Right lobe of liver (tissue), 6 donors: ENCODE measurements at places on chromosomes 7 and 10.

GRCh38 chr7:108263425-108263824 is 133.3 kb upstream of the LAMB4 start:
- no peak for DNase-seq

DNA sequence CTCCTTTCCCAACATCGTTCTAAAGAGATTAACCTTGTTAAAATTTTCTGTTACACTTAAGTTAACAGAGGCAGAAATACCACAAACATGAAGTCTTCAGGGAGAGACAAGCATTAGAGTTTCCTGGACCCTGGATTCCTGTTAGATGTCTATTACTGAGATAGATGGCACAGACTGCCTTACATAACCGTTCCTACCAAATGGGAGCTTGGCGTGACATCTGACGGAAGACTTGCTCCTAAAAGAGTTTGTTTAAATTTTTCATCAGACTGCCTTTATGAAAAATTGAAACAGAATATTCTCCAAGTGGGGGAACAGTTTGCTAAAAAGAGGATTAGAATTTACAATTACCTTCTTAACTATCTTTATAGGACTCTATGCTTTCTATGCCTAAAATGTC is 22.7 kb downstream of the ANK3 start:
- DNase-seq = no peak

GRCh38 chr10:17851611-17852010 is 42.5 kb downstream of the MRC1 start:
- peak; percentile 57 for DNase-seq

DNA sequence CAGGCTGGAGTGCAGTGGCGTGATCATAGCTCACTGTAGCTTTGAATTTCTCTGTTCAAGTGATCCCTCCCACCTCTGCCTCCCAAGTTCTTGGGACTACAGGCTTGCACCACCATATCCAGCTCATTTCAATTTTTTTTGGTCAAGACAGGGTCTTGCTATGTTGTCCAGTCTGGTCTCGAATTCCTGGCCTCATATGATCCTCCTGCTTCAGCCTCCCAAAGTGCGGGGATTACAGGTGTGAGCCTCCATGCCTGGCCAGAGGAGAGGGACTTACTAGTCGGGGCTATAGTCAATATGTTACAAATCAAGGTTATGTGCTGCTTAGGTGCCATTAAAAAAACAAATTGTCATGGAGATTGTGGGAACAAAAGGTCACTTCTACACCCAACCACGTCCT is 105.3 kb upstream of the GALNT17 start:
- DNase-seq = no peak

DNA sequence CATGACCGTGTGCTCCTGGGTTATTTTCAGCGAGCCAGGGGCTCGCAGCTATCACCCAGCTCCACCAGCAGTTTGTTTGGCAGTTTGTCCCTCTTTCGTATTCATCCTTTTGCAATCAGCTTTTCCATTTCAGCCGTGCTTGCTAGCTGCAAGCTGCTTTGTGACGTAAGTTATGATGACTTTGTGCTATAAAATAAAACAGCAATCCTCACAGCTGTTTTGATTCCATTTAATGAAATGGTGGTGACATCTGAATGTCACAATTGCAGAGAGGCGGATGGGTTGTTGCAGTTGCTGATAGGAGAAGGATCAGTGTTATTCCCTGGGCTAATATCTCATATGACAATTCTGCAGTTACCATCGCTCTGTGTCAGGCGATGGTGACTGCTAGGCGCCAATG is 251.7 kb downstream of the SNX10 start:
- no peak for DNase-seq

DNA sequence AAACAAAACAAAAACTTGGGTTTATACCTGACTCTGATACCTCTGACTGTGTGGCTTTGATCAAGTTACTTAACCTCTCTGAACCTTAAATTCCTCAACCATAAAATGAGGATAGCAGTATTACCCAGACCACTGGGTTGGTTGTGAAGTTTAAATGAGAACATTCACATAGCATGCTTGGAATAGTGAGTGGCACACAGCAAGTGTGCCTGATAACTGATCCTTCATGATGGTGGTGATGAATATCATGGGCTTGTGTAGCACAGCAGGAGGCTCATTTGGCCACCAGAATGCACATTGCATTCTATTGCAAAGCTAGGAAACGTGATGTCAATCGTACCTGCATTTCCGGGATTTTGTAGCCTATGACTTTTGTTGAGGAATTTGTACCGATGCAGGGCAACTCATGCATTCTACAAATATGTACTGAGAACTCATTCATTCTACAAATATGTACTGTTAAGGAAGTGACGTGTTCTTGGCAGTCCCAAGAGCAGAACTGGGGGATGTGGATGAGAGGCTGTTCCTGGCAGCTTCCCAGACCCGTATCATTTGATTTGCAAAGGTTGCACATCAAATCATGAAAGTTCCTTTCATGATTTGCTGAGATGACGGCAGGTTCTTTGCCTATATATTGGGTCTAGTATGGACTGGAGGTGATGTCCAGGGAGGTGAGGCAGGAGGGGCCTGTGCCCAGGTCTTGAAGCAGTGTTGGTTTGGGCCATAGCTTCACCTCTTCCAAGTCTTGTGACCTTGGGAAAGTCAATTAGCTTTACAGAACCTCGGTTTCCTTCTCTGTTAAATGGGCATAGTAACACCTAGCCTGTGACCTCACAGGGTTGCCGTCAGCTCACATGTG is 94.6 kb upstream of the SMNDC1 start:
- peak; percentile 64 for DNase-seq

DNA sequence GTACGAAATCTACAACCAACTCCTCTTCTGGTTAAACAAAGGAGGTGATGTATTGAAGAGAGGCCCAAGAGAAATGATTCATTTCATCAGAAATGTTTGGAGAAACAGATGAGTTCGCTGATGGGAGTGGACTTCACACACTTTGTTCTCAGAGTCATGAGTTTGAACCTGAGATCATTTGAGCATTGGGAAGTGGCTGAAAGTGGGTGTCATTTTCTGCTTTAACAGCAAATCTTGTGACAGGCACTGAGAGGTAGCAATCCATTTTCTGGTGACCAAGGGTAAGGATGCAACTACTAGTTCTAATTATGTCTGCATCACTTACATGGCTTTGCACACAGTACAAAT is 51.4 kb downstream of the RBM20 start:
- no peak for DNase-seq

GRCh38 chr7:1466524-1467271 is 7.4 kb upstream of the MICALL2 start:
- peak; percentile 73 for DNase-seq

- no peak for DNase-seq
Observed at GRCh38 chr10:128268015-128268722, 141.9 kb upstream of the MKI67 start.

DNA sequence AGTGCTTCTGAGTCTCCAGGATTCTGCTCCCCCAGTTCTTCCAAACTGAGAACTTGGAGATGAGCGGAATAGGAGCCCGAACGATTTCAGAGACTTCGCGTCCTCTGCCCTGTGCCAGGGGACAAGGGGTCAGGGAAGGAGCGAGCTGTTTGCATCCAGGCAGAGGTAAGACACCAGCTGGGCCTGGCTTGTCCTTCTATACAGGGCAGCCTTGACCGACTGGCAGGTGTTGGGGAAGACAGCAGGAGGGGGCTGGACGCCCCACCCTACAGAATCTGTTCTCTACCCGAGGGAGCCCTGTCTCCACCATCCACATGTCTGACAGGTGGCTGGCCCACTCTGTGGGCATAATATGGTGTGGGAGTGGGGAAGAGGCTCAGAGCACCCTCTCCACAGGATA is 7.1 kb downstream of the SPOCK2 start:
- no peak for DNase-seq

DNA sequence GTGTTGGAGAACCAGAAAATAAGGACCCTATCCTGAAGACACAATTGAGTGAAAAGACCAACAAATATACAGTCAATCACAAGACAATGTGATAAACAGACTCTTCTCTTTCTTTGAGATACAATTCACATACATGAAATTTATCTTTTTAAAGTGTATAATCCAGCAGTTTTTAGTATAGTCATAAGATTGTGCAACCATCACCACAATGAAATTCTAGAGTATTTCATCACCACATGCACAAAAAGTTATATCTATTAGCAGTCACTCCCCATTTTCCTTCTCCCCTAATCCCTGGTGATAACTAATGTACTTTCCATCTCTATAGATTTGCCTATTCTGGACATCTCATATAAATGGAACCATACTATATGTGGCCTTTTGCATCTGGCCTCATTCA is 8.2 kb upstream of the SORBS1 start:
- no peak for DNase-seq

GRCh38 chr10:100100651-100101184 is 19.0 kb upstream of the CPN1 start:
- no peak for DNase-seq

DNA sequence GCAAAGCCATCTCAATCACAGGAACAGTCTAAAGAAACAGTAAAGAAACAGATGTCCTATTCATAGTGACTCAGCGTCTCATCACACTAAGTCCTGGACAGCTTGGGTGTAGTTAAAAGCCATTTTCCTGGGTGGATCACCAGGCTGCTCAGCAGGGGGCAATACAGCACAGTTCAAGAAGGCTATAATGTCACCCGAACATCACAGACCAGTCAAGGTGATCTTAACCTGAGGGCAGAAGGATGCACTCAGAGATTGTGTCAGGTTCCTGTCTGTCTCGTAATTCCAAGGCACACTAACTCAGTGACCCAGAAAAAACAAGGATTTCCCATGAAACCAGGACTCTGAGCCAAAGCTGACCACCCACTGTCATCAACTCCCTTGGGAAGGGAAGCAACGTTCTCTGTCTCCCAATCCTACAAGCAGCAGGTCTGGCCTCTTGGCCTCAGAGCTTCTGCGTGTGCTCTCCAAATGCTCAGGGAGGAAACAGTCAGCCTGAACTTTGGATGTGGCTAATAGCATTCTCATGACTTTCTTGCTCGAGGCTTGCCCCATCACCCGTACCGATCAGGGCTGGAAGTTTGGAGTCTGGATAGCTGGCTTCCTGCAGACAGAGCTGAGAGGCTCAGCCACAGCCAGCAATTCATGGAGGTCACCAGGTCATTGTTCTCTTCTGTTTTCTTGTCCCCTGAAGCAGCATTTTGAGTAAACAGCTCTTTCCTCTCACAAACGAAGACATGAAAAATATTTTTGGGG is 90.4 kb upstream of the FAM171A1 start:
- DNase-seq = no peak

DNA sequence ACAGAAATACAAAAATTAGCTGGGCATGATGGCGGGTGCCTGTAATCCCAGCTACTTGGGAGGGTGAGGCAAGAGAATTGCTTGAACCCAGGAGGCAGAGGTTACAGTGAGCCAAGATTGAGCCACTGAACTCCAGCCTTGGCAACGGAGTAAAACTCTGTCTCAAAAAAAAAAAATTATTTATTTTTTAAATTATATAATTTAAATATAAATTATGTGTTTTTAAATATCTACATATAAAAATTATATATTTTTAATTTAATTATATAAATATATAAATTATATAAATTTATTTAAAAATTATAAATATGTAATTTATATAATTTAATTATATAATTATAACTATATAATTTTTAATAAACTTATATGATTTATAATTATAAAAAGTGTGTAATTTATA is 51.2 kb downstream of the PRKG1 start:
- no peak for DNase-seq

DNA sequence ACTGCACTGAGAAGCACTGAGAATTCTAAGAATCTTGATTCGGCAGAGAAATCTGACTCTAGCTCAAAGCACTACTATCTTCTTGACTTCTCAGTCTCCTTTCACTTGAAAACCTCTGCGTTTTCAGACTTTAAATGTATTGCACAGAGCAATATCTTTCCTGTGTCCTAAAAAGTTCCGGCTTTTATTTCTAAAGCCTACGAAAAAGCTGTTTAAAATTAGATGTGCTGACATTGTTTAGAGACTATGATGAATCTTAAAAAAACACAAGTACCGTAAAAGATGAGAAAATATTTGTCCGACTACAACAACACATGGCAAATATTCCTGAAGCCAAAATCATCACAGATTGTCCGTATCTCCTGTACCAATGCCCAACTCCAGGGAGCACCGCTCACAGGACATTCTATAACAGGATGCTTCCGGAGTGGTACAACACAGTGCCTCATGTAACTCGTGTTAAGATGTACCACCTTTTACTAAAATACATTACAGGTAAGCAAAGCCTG is 136.9 kb downstream of the CUBN start:
- no peak for DNase-seq

DNA sequence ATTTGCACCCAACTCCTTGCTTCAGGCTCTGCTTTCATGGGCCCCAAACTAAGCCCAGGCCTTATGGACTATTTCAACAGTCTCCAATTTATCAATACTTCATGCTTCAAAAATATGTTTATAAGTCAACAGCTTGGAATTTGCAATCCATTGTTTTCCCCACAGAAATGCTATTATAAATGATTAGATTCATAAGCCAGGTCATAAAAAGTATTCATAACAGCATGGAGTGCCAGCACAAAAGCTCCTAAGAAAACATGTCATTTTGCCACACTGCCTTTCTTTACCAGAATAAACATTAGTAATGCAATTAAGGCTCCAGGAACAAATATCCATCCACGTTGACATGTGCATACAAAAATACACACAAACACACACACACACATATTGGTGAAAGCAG is 30.1 kb downstream of the OSBPL3 start:
- no peak for DNase-seq

DNA sequence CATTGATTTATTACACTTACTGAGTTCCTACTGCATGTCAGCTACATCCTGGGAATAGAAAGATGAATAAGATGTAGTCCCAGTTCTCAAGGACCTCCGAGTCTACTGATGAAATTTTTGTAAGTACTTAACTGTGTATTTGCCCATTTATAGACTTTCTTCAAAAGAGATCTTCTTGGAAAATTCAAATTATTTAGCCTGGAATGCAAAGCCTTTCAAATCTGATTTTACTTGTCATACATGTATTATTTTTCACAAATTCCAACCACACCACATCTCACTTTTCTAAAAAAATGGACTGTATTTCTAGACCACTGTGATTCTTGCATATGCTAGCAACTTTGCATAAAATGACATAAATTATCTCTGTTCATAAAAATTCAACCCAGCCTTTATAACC is 581.3 kb downstream of the ATRNL1 start:
- no peak for DNase-seq

DNA sequence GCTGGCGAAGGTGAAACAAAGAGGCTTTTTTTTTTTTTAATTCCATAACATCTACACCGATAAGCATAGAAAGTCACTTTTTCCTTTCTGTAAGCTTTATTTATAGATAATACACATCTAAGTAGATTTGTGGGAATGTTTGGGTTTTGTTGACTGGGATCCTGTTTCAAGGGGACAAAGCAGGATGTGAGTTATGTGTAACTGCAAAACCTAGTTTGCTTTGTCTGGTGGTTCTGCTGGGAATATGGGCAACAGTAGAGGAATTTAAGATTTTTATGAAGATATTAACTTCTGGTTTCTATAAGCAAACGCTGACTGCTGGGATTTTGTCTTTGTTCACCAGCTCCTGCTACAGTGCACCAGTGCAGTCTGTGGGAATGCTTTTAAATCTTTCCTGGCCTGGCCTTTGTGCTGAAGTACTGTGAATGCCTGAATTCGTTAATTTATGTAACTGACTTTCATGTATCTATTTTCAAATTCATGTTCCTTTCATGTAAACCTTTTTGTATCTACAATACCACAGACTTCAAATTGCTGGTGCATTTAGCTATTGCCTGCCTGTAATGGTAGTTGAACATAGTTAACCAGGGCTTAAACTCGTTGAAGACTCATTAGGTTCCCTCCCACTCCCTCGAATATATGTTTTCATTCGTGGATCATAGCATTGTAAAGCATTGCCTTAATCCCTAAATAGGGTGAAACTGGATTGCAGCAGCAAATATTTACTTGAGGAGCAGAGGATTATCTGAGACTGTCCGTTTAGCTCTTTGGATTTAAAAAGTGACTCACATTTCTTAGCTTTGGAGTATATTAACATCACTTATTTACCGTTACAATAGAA is 1.5 kb downstream of the KLHL7 start:
- DNase-seq = no peak
